ENCODE measurements at places on chromosomes 12 and 14. TPM values are rescaled to one million over a fixed set of nuclear protein-coding genes. Genes with fewer than 3 reads are reported as not detected.

MANSC4 gene
- total RNA-seq: not detected

POTEM gene
- total RNA-seq: not detected

RAPGEF3 gene
- total RNA-seq: 4.7 TPM

DNA sequence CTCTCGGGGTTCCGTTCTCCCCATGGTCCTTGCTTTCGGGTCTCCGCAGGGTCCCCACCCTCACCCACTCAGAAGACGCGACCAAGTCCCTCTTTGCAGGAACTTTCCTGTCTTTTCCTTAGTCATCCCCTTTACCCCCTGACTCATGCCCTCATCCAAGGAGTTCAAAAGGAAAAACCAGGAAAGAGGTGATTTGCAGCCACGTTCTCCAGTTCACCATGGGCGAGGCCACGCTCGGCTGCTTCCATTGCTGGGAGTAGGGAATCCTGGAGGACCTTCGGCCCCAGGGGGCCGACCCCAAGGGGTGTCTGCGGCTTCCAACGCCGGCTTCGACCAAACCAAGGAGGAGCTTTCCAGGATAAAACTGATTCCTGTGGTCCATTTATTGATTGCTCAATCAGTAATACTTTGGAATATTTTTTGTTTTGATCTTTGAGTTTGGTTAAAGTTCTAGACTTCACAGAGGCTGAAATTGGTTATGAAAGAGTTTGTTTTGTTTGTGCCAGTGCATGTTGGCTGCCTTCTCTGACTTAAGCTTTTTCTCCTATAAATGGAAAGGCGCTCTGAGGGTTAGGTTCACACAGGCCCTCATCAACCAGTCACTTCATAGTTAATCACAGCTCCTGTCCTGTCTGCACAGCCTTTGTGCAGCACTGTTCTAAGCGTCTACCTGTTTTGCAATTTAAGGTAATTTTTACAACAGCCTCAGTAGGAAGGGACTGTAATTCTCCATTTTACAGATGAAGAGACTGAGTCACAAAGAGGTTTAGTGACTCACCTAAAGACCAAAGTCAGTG, 827 bp downstream of the ALDH2 start:
- DNase-seq: no peak

- DNase-seq: no peak
Observed at GRCh38 chr14:96039633-96040311, 610 bp downstream of the C14orf132 start.

GRCh38 chr12:77537663-77538062, 293.0 kb upstream of the NAV3 start:
- no peak for DNase-seq

HOXC12 gene
- total RNA-seq: not detected

DNA sequence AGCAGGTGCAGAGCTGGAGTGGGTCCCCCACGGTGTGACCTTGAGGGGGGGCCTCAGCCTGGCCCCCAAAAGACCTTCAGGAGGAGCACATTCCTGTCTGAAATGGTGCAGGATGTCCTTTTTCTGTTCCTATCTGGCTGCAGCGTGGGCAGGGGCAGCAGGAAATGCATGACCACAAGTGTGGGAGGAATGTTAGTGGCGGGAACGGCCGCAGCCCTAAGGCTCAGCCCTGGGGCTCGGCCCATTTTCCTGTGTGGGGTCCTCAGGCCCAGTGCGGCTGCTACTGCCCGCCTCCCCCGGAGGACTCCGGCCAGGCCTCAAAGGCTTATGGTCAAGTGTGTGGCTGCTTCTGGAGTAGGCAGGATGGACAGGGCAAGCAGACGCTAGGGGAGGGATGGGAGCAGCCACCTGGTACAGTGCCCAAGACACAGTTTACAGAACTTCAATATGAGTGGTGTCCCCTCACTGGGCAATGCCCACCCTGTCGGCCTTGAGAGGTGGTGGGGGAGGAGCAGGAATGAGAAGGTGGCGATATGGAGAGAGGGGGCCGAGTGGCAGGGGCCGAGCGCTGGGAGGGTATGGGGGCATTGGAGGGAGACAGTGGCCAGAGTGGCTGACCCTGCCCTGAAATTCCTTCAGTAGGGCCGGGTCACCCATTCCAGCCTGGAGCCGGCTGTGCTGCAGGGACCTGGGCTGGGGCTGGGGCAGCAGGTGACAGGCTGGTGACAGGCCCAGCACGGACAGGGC, 137.4 kb downstream of the CALM1 start:
- no peak for DNase-seq

GPRC5D gene
- not detected for total RNA-seq

GRCh38 chr12:117091758-117092510, 7.3 kb downstream of the TESC start:
- no peak for DNase-seq

DNA sequence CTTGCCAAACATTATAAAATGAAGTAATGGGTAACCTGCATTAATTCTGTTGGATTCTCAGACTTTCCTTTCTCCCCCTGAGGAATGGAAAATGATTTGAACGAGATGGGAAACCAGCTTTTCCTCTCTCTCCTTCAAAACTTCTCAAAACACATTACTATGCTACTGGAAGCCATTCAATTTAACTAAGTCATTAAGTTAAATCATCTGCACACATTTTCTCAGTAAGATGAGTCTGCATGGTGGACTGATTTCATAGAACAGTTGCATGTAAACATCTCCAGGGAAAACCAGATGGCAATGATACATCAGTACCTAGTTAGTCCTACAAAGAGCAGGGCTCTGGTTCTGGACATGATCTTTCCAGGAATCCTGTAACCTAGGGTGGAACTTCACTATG, 59.9 kb downstream of the BMP4 start:
- DNase-seq: no peak

MAP1LC3B2 gene
- 0.49 TPM for total RNA-seq

GRCh38 chr14:32330351-32331111, 1.4 kb downstream of the AKAP6 start:
- no peak for DNase-seq

GRCh38 chr12:52439845-52440244, 5.7 kb upstream of the KRT75 start:
- no peak for DNase-seq

GRCh38 chr12:98814254-98814653, 169.2 kb downstream of the APAF1 start:
- DNase-seq: no peak

- no peak for DNase-seq
Observed at GRCh38 chr12:106918746-106919145, 37.0 kb upstream of the TMEM263 start.

- DNase-seq: no peak
Observed at GRCh38 chr14:76083796-76084765, 67.6 kb upstream of the GPATCH2L start.

TTC7B gene
- total RNA-seq: 4.3 TPM

ANKS1B gene
- 2.8 TPM for total RNA-seq

- DNase-seq: peak; percentile 81
Observed at GRCh38 chr12:49623142-49623904, at the start of gene PRPF40B. Gene PRPF40B, plus strand, starts transcription at chr12:49623561. Its CDS starts 30 bp downstream, at chr12:49623591.

- no peak for DNase-seq
Observed at GRCh38 chr12:115500872-115501271, 776.6 kb downstream of the MED13L start.

FAIM2 gene
- 0.49 TPM for total RNA-seq

RBP5 gene
- not detected for total RNA-seq

DNA sequence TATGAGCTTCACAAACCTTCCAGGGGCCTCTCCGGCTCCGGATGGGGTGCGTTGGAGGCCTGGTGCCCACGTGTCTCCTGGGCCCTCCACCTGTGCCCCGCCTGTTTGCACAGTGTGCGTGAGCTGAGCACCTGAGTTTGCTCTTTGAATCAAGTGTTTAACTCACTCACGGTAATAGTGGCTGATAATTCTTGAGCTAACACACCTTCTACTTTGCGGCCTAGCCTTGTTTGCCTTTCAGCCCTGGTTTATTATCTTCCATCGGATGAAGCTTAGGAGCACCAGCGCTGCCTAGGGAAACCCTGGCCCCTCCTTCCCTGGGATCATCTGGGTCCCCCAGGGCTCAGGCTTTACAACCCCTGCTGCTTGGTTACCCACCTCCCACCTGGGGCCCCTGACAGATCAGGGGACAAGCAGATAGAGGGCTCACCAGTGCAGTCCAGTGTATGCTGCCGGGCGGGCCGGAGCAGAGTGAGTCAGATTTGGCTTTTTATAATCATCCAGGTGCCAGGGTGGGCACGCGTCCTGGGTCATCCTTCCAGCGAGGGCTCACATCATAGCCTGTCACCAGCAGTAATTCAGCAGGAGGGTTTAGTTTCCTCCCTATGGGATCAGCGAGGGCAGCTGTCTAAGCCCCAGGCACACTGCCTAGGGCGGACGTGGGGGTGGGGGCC, 62.8 kb upstream of the RFLNA start:
- no peak for DNase-seq

- DNase-seq: no peak
Observed at GRCh38 chr12:57844709-57845477, 1.6 kb downstream of the CTDSP2 start.

All from activated T-helper 1 cell treated with anti-CD3 and anti-CD28 coated beads, Interleukin-12 subunit alpha, Interleukin-12 subunit beta, Interleukin-2, Interleukin-4 antibody, amounts not matched to agents 30 ng/mL and 10 ng/mL and 1 ng/mL, durations not matched to agents 14 hours and 24 hours and 36 hours (primary cell).